ENCODE measurements at places on chromosomes 3 and 15. TPM values are rescaled to one million over a fixed set of nuclear protein-coding genes. Genes with fewer than 3 reads are reported as not detected.

- no peak for ATAC-seq
Observed at GRCh38 chr3:134457376-134458074, 28.3 kb downstream of the ANAPC13 start.

DNA sequence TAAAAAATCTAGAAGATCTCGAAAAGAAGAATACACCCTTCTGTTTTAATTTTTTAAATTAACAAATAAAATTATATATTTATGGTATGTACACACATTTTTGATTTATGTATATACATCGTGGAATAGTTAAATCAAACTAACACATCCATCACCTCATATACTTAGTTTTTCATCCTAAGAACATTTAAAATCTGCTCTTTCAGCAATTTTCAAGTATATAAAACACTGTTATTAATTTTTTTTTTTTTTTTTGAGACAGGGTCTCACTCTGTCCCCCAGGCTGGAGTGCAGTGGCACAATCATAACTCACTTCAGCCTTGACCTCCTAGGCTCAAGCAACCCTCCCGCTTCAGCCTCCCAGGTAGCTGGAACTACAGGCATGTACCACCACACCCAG, 32.8 kb upstream of the ACAP2 start:
- ATAC-seq: no peak

- no peak for ATAC-seq
Observed at GRCh38 chr3:8981700-8982099, 18.4 kb upstream of the RAD18 start.

DNA sequence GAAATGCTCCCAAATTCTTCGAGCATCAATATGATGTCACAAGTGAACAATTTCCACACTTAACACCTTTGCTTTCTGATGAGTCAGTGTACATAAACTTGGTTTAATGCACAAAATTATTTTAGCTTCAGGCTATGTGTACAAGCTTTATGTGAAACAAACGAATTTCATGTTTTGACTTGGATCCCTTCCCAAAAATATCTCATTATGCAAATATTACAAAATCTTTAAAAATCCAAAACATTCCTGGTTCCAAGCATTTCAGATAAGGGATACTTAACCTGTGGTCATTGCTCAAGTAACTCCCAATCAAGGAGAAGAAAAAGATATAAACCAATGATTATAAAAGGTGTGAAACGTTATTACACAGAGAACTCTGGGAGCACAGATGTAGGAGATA, 25.2 kb downstream of the RAB5A start:
- no peak for ATAC-seq

- ATAC-seq: no peak
Observed at GRCh38 chr3:172601066-172601832, 78.0 kb upstream of the TNFSF10 start.

DNA sequence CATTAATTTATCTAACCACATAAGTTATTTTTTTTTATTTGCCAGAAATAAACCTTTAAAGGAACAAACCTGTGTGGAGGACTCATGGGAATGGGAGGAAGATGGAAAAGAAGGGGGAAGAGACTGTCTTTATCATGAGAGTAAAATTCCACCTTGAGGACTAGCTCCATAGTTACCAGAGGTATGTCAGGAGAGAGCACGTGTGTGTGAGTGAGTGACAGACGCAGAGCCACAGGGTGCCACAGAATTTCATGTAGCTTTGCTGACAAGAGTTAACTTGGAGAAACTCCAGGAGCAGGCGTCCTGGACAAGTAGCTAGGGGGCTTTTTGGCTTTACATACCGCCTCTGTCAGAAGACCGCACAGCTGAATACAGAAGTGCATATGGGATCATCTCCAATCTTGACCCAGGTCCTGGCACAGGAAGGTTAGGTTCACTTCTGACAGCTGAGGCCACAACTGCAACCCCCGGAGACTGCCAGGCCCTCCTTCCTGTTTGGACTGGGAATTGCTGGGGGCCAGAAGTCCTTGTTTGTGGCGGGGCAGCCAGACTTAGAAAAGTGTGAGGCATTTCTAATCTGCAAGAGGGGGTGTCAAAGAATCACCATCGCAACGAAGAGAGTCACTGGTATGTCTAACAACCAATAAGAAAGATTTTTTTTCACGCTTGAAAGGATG, 197.8 kb upstream of the TPM1 start:
- ATAC-seq: no peak

DNA sequence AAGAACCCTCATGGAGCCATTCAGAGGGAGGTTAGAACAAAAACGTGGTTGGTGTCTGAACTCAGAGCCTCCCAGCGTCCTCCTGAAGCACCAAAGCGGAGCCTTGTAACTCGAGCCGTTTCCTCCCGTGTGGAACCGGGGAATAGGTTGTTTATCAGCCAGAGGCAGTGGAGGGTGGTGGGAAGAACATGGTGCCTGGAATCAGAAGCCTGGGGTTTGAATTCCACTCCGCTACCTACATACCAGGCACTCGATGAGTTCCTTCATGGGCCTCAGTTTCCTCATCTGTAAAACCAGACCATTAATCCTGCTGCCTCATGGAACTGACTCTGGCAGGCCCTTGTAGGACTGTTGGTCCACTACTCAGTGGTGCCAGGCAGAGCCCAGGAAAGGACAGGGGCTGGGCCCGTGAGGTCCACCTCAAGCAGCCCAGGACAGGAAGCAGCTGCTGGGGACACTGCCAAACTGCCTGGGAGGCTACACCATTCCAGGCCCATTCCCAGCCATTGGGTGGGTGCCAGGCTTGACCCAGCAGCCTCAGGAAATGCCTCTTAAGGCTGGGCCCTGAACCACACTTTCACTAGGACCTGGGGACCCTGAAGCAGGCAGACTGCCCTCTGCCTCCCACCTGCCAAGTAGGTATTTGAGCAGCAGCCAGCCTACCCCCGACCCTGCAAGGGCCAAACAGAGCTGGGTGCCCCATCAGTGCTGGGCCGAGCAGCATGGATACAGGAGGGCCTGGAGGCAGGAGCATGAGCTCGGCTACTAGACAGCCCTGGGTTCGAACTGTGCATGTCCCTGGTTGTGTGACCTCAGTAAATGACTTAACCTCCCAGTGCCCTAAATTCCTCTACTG, 33.4 kb downstream of the PRKCD start:
- peak; percentile 4 for ATAC-seq

- ATAC-seq: no peak
Observed at GRCh38 chr3:34312684-34313083, 514.3 kb downstream of the PDCD6IP start.

DNA sequence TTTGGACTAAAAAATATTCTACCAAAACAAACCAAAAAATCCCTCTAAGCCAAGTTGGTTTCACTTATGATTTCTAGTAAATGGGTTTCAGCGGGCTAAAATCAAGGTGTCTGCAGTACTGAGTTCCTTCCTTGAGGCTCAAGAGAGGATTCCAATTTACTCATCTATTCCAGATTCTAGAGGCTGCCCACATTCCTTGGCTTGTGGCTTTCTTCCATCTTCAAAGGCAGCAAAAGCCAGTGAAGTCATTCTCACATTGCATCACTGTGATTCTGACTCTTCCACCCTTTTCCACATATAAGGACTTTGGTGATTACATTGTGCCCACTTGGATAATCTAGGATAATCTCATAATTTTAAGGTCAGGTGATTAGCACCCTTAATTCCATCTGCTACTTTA, 48.1 kb downstream of the DPPA2 start:
- no peak for ATAC-seq

DNA sequence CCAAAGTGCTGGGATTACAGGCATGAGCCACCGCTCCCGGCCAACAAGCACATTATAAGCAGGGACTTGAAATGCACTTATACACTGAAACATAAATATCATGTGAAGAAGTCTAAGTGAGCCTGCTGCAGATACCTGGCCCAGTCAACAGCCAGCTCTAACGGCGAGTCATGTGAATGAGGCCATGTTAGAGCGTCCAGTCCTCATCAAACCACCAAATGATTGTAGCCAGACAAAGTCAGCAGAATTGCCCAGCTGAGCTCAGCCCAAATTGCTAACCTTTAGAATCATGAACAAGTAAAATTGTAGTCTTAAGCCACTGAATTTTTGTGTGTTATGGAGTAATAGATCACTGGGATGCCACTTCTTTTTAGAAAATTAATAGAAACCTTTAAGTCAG, 37.8 kb upstream of the UACA start:
- ATAC-seq: no peak

- ATAC-seq: no peak
Observed at GRCh38 chr15:33104212-33104611, 90.3 kb downstream of the FMN1 start.

DNA sequence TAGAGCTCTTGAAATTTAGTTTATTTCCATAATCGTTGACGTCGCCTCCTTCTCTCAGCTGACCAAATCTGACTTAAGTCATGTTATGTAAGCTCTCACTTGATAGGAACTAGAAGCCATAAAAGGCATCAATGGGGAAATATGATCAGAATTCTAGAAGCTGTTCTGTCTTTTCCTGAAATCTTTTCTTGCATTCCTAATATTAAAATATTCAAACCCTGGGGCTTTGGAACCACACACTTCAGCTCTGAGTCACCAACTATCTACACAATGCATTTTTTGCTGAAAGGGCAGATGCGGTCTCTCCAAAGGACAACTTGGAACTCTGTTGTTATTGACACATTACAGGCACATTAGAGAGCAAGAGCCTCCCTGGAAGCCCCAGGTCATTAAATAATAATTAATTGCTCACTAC, 91.3 kb downstream of the LARS2 start:
- no peak for ATAC-seq

DNA sequence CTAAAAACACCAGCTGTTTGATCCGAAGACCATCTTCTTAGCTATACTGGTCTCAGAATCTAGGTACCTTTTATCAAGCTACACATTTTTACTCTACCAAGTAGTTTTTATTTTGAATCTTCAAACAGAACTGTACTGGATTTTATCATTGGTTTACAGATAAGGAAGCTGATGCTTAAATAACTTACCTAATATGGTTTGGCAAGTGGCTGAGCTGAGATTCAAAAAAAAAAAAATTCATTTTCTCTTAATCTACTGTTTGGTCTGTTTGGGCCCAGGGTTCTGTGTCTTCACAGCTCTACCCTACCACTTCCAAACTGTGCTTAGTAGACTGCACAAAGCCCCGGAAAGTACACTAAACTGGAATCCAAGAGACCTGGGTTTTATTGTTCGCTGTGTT, 35.7 kb downstream of the ZNF860 start:
- ATAC-seq: no peak

DNA sequence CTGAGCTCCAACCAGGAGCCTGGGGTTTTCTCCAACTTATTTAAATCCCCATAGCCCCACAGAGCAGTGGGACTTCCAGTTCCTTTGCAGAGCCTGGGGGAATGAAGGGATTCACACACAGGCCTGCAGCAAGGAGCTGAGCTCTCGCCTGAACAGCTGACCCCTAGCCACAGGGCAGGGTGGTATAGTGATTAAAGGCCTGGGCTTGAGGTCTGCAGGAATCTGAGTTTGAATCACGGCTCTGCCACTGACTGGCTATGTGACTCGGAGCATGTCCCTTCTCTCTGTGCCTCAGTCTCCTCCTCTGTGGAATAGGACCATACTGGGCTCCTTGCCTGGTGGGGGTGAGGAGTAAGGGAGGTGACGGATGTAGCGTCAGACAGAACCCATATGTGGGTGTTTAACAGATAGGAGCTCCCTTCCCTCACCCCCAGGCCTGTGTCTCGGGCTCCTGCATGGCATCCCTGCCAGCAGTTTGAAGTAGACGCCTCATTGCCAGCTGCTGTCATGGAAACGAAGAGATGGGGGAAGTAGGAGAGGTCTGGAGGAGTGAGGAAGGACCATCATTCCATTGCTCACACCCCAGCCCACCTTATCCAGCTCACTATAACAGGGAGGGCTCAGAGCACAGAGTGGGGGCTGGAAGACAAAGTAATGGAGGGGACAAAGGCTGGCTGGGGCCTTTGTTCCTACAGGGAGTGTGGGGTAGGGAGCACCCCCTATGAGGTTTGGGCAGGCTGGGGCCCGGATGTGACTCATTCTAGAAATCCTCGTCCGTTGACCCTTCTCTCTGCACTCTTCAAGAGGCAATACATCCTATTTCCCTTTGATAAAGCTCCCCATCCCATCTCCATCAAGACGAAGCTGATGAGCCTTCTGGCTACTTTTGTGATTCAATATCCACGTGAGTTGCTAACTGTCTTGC, 14.8 kb downstream of the HRH1 start:
- no peak for ATAC-seq

GRCh38 chr15:49145651-49146609, 9.5 kb downstream of the COPS2 start:
- no peak for ATAC-seq

GRCh38 chr15:52682200-52682599, 3.0 kb upstream of the ATOSA start:
- ATAC-seq: no peak

- no peak for ATAC-seq
Observed at GRCh38 chr15:68576235-68576892, 2.4 kb upstream of the CORO2B start.

DNA sequence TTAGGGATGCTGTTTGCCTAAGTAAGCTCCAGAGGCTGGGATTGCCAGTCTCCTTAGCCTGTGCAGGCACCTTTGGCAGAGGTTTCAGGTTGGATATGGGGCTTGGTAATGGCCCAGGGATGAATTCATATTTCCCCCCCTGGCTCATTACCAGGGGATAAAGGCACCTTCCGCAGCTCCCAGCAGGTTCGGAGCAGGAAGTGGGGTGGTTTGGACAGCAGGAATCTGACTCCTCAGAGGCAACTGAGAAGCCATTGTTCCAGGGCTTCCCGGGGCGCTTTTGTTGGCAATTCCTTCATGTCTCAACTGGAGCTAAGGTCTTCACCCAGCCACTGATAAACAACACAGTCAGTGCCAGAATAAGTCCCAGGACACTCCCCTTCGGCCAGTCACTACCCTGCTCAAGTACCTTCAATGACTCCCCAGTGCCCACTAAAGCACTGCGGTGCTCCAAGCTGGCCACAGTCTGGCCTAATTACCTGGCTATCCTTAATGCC, 85.3 kb upstream of the SLC6A6 start:
- no peak for ATAC-seq

DNA sequence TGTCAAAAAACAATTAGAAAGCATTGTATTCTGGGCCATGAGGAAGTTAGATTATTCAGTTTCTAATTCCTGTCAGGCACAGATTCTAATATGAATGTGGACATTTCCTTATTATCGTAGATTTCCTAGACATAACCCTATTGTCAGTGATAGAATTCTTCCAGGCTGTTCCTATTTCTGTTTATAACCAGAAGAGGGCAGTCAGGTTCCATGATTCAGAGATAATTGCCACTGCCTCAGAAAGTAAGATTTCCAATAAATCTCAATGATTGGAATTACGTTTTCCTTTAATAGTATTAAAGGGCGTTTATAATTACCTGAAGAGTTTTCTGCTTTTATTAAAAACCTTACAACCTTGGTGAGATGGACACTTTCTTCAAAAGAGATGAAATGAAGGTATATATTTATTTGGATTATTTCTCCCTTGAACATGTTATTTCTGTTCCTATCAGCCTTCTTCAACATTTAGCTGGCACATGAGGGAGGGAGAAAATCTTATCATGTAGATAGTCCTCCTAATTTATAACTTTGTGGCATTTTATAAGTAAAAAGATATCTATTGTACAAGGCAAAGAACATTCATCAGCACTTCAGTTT, 439.2 kb downstream of the MCTP2 start:
- no peak for ATAC-seq

Gene OCA2
- total RNA-seq: 1.6 TPM

Gene TTLL13
- total RNA-seq: not detected

Gene LRTM1
- total RNA-seq: not detected

Gene SLC22A13
- total RNA-seq: 0.64 TPM

Gene RYR3
- total RNA-seq: 0.72 TPM

Gene GOLGA6D
- not detected for total RNA-seq

Gene MYEF2
- total RNA-seq: 0.56 TPM
